ENCODE measurements at places on chromosomes 3 and 15.

DNA sequence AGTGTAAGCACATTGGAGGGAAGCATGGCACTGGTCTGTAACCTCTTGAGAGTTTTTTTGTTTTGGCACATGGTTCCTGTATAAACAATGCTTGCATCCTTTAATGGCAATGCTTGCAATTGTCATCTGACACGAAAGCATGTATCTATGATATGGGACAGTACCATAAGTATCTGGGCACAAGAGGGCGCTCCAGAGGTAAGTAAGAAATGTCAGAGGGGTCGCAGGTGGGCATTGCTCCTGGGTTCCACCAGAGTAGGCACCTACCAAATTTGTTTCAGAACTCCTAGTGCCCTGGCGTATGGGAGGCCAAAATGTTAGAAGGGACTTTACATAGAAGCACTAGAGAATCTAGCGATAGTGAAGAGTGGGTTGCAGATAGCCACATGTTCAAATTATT, 58.7 kb upstream of the BCHE start:
- no peak for DNase-seq

- DNase-seq = no peak
These were observed 196.0 kb upstream of the LYSMD4 start for GRCh38 chr15:99929266-99929665.

- DNase-seq = no peak
These were observed 2.2 kb upstream of the PGPEP1L start for GRCh38 chr15:99009741-99010330.

DNA sequence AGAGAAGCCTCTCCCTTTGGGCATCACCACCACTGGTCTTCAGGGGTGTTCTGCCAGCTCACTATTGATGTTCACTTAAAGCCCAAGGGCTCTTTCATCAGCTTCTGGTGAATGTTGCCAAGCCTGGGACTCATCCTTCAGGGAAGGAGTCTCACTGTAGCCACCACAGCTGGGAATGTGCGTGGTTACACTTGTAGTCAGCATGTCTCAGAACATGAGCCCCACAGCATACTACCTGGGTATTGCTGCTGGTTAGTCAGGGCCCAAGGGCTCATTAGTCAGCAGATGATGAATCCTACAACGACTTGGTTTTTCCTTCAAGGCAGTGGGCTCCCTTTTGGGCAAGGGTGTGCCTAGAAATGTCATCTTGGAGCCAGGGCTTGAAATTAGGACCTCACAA, 412.9 kb downstream of the VGLL3 start:
- no peak for DNase-seq

DNA sequence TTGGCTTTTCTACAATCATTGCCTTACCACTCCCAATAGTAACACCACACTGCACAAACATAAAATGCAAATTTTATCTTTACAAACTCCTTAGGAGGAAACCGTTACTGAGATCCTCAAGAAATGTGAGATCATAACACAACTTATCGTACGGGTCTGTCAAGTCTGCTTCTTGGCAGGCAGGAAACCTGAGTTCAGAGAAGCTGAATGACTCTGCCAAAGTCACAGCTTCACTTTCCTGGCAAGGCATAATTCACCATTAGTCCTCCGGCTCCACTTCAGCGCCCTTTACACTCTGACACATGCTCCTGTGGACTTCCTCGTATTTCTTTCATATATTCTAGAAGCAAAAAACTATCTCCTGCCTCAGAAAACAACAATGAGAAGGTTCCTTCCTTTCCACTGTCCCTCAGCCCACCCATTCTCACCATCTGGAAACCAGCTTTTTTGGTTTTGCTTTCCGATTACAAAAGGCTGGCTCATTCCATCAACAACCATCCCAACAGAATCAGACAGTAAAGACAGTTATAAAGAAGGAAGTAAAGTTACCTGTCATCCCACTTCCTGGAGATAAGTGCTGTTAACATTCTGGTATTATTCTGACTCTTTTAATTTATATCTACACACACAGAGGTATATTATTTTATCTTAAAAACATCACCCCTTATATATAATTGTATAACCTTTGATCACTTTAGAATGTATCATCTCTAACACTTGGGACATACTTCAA, 223.4 kb downstream of the STT3B start:
- no peak for DNase-seq

GRCh38 chr3:41467481-41467880, 268.2 kb downstream of the CTNNB1 start:
- DNase-seq = no peak

GRCh38 chr15:66472176-66472999, 25.2 kb downstream of the SNAPC5 start:
- peak; percentile 78 for DNase-seq

DNA sequence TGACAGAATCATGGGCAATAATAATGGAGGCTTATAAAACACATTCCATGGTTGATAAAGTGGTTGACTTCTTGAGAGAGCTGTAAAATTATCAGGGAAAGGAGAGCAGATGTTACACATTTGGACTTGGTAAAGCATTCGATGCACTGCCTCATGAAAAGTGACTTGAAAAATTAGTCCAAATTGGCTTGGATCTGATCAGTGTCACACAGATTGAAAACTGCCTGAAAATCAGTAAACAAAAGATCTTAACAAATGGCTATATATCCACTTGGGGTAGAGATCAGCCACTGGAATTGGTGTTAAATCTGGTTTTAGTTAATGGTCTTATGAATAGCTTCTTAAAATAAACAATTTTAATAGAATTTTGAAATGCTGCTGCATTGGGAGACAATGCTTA, 20.3 kb downstream of the SHOX2 start:
- no peak for DNase-seq

DNA sequence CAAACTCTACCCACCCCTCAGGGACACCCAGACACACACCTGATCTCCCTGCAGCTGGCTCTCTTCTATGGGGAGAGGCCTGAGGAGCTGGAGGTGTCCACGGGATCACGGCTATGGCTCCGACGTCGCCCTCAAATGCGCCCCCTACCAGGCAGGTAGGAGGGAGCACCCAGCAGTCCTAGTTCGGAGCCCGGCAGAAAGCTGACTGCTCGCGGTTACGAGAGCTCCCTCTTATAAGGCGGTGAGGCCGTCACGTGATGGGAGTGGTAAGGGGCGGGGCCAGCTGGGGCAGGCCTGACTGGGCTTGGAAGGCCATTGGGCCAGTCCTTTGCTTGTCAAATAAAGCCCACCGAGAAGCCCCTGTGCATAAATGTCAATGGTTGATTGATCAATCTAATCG, at the start of gene PRR20G:
Gene PRR20G, minus strand, starts transcription at position 207 of the 400 bp plus-strand sequence. CDS start 681 bp downstream, outside the sequence.
- DNase-seq = no peak

DNA sequence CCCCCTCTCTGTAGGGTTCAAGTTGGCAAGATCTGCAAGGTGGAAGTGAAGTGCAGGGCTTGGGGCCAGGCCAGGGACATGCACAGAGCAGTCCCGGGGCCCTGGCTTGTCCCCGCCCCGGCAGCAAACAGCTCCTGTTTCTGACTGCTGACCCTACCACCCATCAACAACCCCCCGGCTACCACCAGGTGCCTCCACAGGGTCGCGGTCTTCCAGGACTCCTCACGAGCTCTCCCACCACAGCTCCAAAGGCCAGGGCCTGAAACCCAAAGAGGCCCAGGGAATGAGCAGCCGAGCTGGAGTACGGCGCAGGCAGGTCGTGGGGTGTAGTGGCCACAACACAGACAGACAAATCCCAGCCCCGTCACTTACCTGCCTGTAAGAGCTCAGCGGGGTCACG, 121.3 kb upstream of the SMAD3 start:
- no peak for DNase-seq

DNA sequence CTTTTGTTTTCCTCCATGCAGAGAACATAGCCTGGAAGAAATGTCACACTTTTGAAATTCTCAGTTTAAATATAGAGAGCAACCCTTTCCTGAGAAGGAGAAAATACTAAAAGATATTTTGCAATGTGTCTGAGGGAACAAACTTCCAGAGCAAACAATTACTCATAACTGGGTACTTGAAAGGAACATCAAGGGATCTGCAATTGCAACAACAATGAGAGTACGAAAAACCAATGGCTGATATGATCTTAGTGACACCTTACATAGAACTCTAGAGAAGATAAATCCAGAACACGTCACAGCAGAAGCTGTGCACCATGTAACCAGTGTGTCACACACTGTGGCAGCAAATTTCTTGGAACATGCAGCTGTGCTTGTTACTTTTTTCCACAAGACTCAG, 14.6 kb upstream of the ARPP21 start:
- DNase-seq = no peak

- no peak for DNase-seq
These were observed 168.5 kb upstream of the TPM1 start for GRCh38 chr15:62874064-62874463.

DNA sequence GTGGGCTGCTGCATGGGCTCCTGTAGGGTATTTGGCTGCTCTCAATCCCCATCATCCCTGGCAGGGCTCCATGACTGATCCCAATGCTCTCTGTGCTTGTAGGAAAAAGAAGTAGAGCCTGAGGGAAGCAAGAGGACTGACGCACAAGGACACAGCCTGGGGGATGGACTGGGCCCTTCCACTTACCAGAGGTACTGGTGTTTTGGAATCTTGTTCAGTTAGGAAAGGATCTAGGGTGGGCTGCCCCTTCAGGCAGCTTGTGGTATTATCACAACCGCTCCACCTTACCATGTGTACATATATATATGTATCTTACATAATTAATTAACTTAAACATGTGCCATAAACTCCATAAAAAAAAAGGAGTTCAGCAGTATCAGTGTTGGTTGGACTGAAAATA, 1.3 kb downstream of the SLC28A2 start:
- no peak for DNase-seq

GRCh38 chr15:100918034-100918689, 995 bp upstream of the LRRK1 start:
- DNase-seq = peak; percentile 54

- DNase-seq = no peak
These were observed 171.6 kb downstream of the PPM1L start for GRCh38 chr3:160927620-160928019.

GRCh38 chr3:197597335-197597734, 41.6 kb upstream of the BDH1 start:
- DNase-seq = no peak

DNA sequence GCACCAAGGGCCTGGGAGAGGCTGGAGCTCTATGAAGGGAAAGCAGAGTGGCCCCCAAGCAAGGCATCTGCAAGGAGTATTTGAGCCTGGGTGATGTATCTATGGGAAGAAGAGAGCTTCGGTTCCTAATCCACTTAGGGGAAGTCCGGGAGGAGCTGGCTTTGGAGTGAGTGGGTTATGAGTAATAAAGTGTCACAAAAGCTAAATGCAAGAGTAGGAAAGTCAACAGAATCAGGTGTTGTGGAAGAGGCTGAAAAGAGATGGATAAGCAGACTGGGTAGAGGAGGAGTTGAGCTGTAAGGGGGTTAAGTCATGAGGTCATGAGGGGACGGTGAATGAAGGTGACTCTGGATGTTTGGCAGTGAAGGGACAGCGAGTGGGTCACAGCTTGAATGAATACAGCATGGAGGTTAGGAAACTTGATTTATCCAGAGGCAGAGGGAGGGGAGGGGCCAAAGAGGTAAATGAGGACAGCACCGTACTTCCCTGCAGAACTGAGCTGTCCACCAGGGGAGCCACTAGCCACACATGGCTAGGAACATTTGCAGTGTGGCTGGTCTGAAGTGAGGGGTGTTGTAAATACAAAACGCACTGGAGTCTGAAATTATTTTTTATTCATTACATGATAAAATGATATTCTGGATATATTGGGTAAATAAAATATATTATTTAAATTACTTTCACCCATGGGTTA, 83.3 kb downstream of the ADCY5 start:
- DNase-seq = no peak

- DNase-seq = no peak
These were observed 10.8 kb downstream of the ESYT3 start for GRCh38 chr3:138445236-138445635.
